OCI-M1 (cell line): ENCODE measurements at places on chromosomes 7 and 10.
A peak's percentile ranks its signal among the peaks of the same experiment; 100 is the strongest.

DNA sequence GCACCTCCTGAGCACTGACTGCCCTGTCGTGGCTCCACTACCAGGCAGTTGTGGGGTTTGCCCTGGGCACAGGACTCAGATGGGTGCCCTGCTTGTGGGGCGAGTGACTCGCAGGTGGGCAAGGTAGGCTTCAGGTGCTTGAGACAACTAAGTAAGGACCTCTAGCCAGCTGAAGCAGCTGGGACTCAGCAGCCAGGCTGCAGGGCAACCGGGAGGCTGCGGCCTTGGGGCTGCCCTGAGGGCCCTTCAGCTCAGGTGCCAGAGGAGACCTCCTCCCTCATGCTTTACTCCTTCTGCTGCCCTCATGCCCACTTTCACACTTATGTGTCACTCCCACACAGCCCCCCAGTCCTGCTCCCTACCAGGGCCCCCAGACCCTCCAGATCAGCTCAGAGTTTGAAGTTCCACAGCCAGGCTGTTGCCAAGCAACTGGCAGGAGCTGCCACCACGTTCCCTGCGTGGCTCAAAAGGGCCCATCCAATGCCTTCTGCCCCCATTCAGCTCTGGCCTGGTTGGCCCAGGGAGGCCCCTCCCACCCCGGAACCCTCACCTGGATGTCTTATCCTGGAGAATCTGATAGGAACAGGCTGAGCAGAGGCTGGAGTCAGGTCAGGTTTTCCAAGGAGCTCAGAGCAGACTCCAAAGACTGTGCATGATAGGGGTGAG lies 10.0 kb downstream of the TLX1 start:
- DNase-seq: no peak

- no peak for DNase-seq
These were observed 251.2 kb downstream of the POU6F2 start for GRCh38 chr7:39228946-39229345.

DNA sequence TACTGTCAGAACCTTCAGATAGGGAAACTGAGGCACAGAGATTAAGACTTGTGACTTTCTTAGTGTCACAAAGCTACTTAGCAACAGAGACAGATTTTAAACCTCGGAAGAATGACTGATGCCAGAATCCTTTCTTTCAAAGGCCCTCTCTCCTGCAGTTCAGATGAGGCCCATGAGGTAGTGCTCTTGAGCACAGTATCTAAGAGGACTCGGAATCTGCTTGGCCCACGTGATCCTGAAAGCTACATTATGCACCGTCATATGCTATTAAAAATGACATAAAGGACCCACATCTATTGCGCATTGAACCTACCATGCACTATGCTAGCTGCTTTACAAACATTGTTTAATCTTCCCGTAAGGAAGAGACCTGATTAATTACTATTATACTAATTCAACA lies 355.9 kb downstream of the SFMBT2 start:
- peak; percentile 36 for DNase-seq

DNA sequence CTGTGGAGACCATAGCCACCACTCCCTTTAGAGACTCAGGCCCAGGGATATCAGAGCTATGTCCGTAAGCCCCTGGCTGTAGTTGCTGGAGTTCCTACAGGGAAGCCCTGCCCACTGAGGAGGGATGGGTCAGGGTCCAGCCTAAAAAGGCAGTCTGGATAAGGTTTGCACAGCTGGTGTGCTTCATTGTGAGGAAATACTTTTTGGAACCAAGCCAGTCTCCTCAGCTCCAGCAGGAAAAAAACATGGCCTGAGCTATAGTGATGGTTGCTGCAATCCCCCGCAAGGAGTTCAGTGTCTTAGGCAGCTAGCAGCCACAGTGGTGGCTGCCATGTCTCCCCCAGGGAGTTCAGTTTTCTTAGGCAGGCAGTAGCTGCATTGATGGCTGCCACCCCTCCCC lies 52.6 kb upstream of the CYP2C8 start:
- DNase-seq: no peak

- no peak for DNase-seq
These were observed 105.9 kb downstream of the ACTR3B start for GRCh38 chr7:152865461-152865860.

- no peak for DNase-seq
These were observed 119.9 kb downstream of the FANK1 start for GRCh38 chr10:126016156-126016805.

GRCh38 chr10:70518695-70519094 lies 40.1 kb downstream of the PALD1 start:
- no peak for DNase-seq

GRCh38 chr7:13044309-13044708 lies 356.9 kb downstream of the ARL4A start:
- no peak for DNase-seq

- DNase-seq: no peak
These were observed 158.1 kb downstream of the ADRA2A start for GRCh38 chr10:111234914-111235302.

- DNase-seq: no peak
These were observed 219.4 kb downstream of the SEMA3E start for GRCh38 chr7:83429493-83429892.

DNA sequence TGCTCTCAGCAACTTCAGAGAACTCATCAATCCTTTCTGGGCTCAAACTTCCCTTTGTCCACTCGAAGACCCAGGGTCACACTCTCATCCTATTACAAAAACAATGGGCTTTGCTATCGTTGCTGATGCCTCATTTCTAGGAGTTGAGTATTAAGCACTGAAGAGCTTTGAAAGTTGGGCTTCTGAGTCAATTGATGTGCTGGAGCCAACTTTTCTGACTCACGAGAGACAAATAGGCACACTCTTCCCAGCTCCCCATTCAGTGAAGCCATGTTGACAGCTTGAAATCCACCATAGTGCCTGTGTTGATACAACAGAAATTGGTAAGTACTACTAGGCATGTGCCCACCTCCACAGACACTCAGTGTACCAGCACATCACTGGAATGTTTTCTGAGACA lies 97.5 kb upstream of the PRSS58 start:
- DNase-seq: no peak

- no peak for DNase-seq
These were observed 62.0 kb downstream of the VSTM4 start for GRCh38 chr10:49053053-49053997.

DNA sequence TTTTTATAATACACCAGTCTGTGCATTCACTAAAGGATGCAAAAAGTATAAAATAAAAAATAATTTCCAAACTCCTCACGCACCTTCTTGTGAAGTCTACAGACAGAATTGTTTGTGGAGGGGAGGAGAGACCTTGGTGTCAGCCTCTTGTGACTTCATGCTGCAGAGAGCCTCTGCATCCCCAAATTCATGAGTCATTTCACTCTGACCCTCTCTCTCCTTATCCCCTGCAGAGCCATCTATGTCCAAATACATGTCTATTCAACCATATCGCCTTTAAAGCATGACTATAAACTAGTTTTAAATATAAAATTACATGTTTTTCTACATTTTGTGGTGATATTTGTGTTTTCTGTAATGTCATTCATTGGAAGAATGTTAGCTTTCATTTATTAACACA lies 6.0 kb downstream of the CREB5 start:
- no peak for DNase-seq

GRCh38 chr10:15877836-15878576 lies 17.7 kb upstream of the MINDY3 start:
- DNase-seq: no peak

GRCh38 chr7:76261329-76261728 lies 41.1 kb upstream of the HSPB1 start:
- no peak for DNase-seq
